ENCODE measurements at places on chromosomes 1 and 21. TPM values are rescaled to one million over a fixed set of nuclear protein-coding genes. Genes with fewer than 3 reads are reported as not detected.

The MAB21L3 gene
- total RNA-seq, result 0.11 TPM

The RGS8 gene
- under 0.01 TPM for total RNA-seq

The BMP8B gene
- total RNA-seq, result under 0.01 TPM

The KRTAP10-10 gene
- total RNA-seq, result not detected
